Substantia nigra (tissue), 51 donors: ENCODE measurements at places on chromosomes 16 and 17.

GRCh38 chr17:35460354-35460851, 11.8 kb upstream of the SLFN13 start:
- no peak for DNase-seq

DNA sequence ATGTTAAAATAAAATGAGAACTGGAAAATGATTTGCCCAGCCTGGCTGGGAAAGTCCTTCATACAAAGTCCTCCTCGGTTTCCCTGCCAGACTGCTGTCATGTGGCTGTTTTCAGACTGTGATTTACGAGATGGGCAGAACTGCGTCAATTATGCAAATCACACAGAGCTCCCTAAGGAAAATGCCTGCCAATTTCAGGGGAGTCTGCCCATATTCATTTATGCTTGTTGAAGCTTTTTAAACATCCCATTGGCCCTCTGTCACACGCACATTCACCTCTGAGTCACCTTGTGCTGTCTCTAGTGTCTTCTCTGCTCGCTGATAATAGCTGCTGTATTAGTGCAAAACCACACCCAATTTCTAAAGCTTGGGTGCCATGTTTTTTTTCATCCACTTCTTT, 81.7 kb upstream of the FAM20A start:
- DNase-seq: no peak

- DNase-seq: no peak
These were observed 21.1 kb downstream of the CES1 start for GRCh38 chr16:55811811-55812210.

DNA sequence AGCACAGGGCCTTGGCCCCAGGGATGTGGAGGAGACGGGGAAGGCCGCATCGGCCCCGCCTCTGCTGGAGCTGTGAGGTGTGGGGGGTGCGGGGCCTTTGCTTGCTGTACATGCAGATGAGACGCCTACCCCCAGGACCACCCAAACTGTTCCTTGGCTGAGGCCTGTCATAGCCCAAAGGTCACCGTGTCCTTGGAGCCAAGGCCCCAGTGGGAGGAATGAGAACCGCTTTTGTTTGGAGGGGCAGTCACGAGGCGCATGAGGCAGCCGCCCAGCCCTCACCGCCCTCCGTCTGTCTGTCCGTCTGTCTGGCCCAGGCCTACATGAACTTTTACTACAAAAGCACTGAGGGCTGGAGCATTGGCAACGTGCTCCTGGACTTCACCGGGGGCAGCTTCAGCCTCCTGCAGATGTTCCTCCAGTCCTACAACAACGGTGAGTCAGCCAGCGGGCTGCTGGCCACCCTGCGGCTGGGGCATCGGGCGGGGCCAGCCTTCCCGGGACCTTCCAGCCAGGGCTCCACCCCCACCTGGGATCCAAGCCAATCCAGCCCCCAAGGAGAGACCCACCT, 8.8 kb downstream of the TAX1BP3 start:
- peak; percentile 58 for DNase-seq

DNA sequence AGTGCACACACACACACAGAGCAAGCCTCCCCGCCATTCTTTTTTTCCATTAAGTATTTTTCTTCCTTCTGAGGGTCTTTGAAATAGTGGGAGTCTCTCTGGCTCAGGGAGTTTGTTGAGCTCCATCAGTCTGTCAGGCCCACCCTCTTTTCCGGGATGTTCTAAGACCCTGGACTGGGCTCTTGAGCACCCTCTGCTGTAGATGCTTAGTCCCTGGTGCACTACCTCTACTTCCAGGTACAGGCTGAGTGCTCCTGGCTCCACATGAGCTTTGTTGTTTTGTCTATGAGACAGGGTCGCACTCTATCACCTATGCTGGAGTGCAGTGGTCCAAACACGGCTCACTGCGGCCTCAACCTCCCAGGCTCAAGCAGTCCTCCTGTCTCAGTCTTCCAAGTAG, 20.7 kb downstream of the LIMD2 start:
- DNase-seq: no peak

DNA sequence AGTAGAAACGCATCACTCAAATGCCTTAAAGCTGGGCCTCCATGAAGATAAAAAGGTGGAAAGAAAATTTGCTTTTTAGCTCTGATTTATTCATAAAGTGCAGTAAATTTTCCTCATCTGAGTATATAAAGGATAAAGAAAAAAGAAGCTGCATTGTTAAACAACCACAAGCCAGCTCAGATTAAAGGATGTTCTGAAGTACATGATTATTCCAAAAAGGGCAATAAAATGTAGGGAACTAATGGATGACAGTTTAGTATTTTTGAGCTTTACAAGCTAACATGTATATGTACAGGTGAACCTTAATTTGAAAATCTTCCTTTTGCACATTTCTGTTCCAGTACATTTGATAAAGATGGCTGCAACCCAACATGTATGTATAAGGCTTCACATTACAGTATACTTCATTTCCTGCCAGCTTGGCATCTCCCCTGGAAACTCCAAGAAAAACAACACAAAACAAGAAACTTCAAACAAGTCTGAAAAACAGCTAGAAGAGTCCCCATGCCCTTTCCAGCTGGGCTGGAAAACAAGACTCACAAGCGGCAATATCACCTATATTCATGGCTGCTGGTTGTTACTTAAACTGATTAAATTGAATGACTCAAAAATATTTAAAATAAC, 225.7 kb downstream of the CEP112 start:
- no peak for DNase-seq

DNA sequence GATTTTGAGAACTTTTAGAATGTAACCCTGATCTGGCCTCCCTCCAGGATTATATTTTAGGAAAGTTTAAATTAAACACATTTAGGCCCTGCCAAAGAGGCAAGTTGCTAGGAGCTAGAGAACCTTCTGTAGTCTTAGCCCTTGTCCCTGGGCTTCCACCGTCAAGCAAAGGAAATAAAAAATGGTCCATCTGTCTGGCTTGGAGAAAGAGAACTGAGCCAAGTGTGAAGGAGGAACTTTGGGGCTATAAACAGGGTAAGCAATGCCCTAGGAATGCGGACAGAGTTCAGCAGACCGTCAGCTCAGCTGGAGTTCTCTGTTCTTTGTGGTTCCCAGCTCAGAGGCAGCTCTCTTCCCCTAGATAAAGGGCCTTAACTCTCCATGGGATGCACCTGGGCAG, 29.6 kb downstream of the RCVRN start:
- DNase-seq: peak; percentile 22

- peak; percentile 71 for DNase-seq
These were observed 18.5 kb upstream of the NAGLU start for GRCh38 chr17:42517516-42517915.

GRCh38 chr17:82868715-82869131, 28.9 kb upstream of the ZNF750 start:
- no peak for DNase-seq

GRCh38 chr17:72338847-72339790, 218.3 kb downstream of the SOX9 start:
- no peak for DNase-seq

DNA sequence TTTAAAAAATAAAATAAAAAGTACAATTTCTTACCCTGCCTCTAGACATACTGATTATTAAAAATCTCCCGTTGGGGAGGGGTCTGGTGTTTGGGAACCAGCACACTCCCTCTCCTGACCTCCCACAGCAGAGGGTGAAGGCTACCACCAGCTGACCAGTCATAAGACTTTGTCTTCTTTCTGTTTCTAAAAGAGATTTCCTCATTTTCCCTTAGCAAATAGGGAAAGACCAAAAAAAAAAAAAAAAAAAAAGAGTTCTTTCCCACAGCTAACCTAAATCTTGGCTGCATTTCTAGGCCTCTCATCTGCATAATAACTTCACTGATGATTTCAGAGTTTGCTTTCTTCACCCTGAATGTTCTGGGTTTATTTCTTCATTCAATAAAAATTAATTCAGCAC, 30.3 kb downstream of the CDK5RAP3 start:
- DNase-seq: no peak

GRCh38 chr16:56789360-56789759, 59.4 kb downstream of the NUP93 start:
- DNase-seq: no peak

DNA sequence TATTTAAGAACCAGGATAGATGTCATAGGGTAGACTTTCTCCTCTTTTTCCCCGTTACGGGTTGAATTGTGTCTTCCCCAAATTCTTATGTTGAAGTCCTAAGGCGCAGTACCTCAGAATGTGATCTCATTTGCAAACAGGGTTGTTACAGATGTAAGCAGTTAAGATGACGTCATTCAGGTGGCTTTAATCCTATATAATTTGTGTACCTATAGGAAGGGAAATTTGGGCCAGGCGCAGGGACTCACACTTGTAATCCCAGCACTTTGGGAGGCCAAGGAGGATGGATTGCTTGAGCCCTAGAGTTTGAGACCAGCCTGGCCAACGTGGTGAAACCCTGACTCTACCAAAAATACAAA, 99.5 kb upstream of the DHX40 start:
- DNase-seq: no peak

DNA sequence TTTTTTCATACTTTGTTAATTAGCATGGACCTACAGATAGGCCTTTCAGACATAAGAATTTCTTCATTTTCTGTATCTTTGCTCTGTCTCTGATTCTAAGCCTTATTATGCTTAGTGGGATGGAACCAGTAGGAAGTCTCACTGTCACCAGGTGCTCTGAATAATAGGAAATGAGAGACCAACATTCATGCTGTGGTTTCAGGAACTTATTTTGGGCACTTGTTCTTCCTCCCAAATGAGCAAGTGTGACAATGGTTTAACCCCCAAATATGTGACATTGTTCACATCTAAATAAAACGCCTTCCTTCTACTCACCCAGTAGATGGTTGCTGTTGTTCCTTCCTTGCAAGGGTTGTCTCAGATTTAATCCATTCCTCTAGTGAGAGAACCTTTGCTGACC, 100.2 kb downstream of the SYCE1L start:
- DNase-seq: no peak

DNA sequence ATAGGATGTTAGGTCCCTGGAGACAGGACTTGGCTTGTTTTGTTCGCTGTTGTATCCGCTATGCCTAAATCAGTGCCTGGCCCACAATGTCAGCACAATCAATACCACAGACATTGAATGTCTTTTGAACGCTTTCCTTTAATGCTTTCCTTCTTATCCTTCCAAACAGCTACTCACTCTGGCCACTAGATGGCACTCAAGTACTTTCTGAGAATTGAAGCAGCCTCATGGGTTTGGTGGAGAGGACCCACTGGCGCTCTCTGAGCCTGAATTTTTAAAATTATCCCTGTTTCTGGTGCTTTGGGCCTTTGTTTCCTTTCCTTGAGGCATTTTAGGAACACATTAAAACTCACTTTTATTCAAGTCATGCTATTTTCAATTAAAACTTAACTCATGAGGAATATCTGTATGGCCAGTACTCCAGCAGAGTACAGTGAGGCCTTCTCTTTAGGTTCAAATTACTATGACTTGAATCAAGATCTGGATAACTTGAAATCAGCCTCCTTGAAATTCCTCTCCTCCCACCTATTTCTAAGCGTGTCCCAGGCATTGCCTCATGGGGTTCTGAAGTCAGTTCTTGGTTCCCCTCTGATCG, 3.2 kb upstream of the NLRP1 start:
- DNase-seq: no peak

DNA sequence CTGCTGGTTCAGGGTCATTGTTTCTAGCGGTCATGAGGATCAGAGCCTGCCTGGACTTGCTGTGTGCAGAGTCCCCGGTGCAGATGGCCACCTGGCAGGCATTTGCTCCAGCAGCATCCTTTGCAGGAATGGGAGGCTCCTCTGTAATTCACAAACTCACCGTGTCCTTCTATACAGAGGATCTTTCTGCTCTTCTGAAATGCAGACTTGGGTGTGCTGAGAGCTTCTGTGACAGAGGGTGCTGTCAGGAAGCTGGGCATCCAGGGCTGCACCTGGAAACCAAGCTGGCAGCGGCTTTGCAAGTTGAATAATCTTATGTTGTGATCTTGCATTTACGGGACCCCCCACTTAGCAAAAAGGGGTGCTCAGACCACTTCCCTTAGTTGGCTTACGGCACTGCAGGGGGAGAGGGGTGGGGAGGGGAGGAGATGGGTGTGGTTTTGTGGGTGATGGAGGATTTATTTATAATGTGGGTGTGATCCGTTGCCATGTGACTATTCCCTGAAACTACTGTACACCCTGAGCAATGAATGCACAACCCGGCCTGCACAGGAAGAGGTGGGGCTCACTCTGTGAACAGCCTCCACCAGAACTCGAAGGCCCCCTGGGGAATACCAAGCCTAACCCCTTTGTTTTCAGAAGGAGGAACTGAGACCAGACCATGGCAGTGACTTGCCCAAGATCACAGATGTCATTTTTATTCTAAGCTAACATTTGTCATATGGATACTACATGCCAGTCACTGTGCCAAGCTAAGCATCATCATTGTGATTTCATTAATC, 178.3 kb downstream of the PRKCB start:
- no peak for DNase-seq

GRCh38 chr17:66661411-66662256, 173.3 kb upstream of the CACNG5 start:
- DNase-seq: no peak

- no peak for DNase-seq
These were observed 5.2 kb upstream of the PRSS21 start for GRCh38 chr16:2811703-2812471.

GRCh38 chr16:892536-893255, 78.1 kb downstream of the LMF1 start:
- DNase-seq: no peak

DNA sequence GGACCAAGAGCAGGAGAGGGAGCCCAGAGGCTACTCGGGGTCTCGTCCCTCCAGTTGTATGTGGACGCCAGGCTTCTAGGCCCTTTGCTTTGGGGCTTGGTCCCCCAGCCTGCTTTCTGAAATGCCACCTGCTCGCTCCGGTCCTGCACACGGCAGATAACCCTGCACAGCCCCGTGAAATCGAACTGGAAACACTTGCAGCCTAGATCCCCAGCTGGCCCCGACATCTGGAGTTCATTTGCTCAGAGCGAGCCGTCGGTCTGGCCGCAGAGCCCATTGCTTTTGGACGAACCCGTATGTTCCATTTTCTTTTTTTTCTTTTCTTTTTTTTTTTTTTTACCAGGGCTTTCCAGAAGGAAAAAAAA, 22.9 kb downstream of the C1QTNF1 start:
- DNase-seq: no peak

- no peak for DNase-seq
These were observed 34.1 kb upstream of the DHX8 start for GRCh38 chr17:43449470-43450248.

DNA sequence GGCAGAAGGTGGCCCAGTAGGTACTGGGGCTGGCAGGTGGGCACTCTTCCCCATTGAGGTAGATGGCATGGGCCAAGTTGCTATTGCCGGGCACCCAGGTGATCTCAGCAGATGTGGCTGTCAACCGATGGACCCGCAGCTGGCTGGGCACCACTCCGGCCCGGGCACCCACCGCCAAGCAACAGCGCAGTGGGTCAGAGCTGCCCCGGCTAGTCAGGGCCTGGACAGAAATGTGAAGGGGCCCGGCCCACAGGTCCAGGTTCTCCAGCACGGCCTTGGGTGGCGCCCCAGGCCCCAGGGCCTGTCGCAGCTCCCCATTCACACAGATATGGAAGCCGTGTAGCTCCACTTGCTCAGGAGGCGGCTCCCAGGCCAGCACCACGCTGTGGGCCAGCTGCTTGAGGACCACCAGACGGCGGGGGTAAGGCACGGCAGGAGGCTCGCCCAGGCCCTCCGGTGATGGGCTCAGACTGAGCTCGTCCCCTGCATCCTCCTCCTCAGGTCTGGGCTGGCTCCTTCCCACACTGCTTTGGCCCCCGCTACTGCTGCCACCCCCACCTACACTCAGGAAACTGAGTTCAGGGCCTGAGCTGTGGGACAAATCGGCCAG, 16.5 kb downstream of the TSPOAP1 start:
- DNase-seq: no peak

- DNase-seq: no peak
These were observed 2.4 kb downstream of the CDH11 start for GRCh38 chr16:65119435-65119834.

GRCh38 chr16:69698404-69698803, 28.0 kb downstream of the NQO1 start:
- DNase-seq: no peak

GRCh38 chr17:78563189-78564145, 13.7 kb downstream of the DNAH17 start:
- no peak for DNase-seq
